ENCODE measurements at places on chromosomes 7 and 10. TPM values are rescaled to one million over a fixed set of nuclear protein-coding genes. Genes with fewer than 3 reads are reported as not detected.

The TMEM176B gene
- 4.8 TPM for total RNA-seq

The CACNB2 gene
- total RNA-seq: 2.7 TPM

The CCL24 gene
- not detected for total RNA-seq

The PRLHR gene
- total RNA-seq: not detected

The XRCC2 gene
- total RNA-seq: 0.75 TPM

The SLC4A2 gene
- 89.1 TPM for total RNA-seq

The C7orf57 gene
- total RNA-seq: not detected

The PRF1 gene
- total RNA-seq: not detected

The FAM131B gene
- 0.98 TPM for total RNA-seq

The PTPN20 gene
- total RNA-seq: 0.47 TPM

The SYT15B gene
- not detected for total RNA-seq

The GBX1 gene
- not detected for total RNA-seq

The SPRN gene
- total RNA-seq: 0.12 TPM

The OR2A12 gene
- total RNA-seq: not detected

The SLC39A12 gene
- not detected for total RNA-seq

The ANLN gene
- total RNA-seq: 14.5 TPM

The NUB1 gene
- 32.2 TPM for total RNA-seq

The FZD1 gene
- total RNA-seq: 31.7 TPM

The RTKN2 gene
- total RNA-seq: 0.23 TPM

The PRSS37 gene
- total RNA-seq: not detected

The CLRN3 gene
- total RNA-seq: not detected

The SLC26A5 gene
- not detected for total RNA-seq

The SPDYE6 gene
- not detected for total RNA-seq

The STEAP4 gene
- 0.08 TPM for total RNA-seq

The GALNT17 gene
- 0.35 TPM for total RNA-seq

The ICA1 gene
- 0.23 TPM for total RNA-seq

The GOLGA7B gene
- not detected for total RNA-seq

The FAM13C gene
- total RNA-seq: 1.6 TPM

The CNTNAP2 gene
- not detected for total RNA-seq

The TMEM273 gene
- total RNA-seq: not detected

The PRKRIP1 gene
- 6.4 TPM for total RNA-seq

The MRLN gene
- not detected for total RNA-seq

The OIT3 gene
- 0.08 TPM for total RNA-seq

The CXCL12 gene
- 235 TPM for total RNA-seq

The CPVL gene
- 1.9 TPM for total RNA-seq

The PAPOLB gene
- not detected for total RNA-seq

The GIMAP5 gene
- 0.08 TPM for total RNA-seq

All from smooth muscle cell of the coronary artery (primary cell).